ENCODE measurements at places on chromosomes 1 and 21.

DNA sequence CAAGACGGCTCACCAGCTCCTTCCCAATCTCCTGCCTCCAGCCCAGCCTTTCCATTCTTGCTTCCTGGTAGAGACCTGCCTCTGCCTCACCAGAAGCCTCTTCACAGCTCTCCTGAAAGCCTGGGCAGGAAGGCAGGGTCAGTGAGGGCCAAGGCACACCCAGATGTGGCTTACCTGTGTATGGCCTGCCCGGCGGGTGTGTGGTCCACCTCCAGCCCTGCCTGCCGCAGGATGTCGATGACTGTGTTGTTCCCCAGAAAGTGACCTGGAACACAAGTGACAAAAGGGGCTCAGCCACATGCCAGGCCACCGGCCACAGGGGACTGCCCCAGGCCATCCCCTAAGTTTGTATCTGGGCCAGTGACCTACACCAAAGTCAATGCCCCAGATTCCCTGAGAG, 218.9 kb downstream of the TRABD2B start:
- DNase-seq = no peak

DNA sequence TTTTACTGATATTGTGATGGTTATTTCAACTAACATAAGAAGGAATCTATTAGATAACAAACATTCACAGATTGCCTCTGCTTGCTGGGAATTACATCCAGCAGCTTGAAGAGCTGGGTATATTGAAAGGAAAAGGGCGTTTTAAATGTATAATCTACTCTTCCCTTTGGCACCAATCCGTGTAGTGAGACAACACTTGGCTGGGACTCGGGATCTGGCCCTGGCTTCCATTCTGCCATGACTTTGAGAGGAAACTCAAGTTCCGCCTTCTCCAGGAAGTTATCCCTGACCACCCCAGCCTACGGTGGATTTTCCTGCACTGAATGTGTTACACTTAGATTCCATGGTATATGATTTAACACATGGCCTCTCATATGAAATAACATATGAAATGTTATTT, 86.9 kb upstream of the UBE2U start:
- DNase-seq = no peak

- no peak for DNase-seq
Observed at GRCh38 chr1:178374016-178374415, 122.7 kb downstream of the CLEC20A start.

- DNase-seq = no peak
Observed at GRCh38 chr1:183912265-183912886, 107.5 kb downstream of the RGL1 start.

DNA sequence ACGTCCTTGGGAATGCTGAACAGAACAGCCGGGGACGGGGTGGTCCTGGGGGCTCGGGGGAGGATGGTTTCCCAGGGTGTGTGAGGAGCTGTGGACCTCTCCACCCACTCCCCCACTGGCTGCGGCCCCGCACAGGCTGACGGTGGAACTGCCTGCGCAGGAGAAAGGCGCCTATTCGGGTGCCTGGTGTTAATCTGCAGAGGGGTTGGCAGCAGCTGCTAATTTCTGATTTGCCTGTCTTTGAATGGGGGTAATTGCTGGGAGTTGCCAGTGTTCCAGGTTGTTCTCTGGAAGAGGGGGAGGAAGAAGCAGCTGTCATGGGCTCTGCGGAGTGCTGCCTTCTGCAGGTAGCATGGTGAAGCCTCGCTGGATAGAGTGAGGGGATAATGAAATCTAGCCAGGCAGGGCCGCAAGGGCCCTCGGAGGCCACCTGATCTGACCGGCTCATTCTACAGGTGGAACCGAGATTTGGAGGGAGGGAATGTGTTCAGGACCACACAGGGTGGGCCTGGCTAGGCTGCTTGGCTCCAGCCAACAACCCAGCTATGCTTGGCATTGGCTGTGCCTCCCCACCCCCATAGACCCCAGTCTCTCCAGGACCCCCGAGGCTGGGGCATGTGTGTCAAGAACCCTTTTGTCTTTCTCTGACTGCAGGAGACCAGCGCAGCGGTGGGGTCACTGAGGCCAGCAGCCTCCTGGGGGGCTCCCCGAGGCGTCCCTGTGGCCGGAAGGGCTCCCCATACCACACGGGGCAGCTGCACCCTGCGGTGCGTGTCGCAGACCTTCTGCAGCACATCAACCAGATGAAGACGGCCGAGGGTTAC, 67.1 kb downstream of the PTPRU start:
- no peak for DNase-seq

Data from cerebellar nuclear complex (tissue), 1 donor.